NCI-H1092 treated with DMSO at 0.1 percent for 48 hours (cell line): ENCODE measurements at places on chromosomes 5 and 9.
A peak's percentile ranks its signal among the peaks of the same experiment; 100 is the strongest.

GRCh38 chr9:135851748-135852147, 55.6 kb downstream of the CAMSAP1 start:
- no peak for DNase-seq

DNA sequence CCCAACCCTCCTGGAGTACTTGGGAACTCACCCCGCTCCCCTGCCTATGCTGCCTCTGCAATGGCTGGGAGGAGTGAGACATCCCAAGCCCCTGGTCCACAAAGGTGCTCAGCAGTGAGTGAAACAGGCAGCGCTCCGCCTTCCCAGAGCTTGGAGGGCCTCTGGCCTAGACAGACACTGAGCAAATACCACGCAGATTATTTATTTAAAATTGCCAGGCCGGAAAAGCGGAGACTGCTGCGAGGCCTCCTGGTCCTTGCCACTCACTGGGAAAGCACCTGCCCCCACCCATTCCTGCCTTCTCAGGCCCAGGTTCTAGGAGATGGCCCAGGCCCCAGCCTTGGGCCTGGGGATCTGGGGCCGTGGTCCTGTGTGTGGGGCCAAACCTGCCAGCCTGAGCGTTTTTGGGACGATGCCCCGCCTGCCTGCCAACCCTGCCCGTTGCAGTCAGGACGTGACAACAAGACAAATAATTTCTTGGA, 17.4 kb downstream of the FGF18 start:
- no peak for DNase-seq

- no peak for DNase-seq
These were observed 24.4 kb upstream of the TDRD7 start for GRCh38 chr9:97387504-97387886.

- no peak for DNase-seq
These were observed 68.7 kb downstream of the MARCHF3 start for GRCh38 chr5:126961702-126962101.

- DNase-seq, result no peak
These were observed 100.5 kb upstream of the SPATA31D4 start for GRCh38 chr9:81827616-81828296.

DNA sequence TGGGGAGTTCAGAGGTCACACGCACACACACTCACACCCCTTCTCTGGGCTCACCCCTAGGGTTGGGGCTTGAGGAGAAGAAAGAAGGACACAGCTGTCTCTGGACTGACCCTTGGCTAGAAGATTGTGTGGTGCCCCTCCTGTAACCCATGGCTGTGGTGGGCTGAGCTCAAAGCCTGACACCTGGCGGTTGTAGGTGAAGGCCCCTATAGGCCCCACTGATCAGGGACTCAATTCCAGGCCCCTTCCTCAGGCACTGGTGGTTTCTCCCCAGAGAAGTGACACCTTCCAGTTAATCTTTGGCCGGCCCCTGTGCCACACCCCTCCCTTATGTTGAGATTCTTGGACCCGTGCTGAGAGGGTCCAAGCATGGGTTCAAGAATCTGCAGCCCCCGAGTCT, 35.2 kb upstream of the CRB2 start:
- no peak for DNase-seq

- DNase-seq, result no peak
These were observed 450.5 kb upstream of the GRAMD2B start for GRCh38 chr5:125972706-125973105.

GRCh38 chr5:157594675-157595459, 19.3 kb upstream of the ADAM19 start:
- no peak for DNase-seq

DNA sequence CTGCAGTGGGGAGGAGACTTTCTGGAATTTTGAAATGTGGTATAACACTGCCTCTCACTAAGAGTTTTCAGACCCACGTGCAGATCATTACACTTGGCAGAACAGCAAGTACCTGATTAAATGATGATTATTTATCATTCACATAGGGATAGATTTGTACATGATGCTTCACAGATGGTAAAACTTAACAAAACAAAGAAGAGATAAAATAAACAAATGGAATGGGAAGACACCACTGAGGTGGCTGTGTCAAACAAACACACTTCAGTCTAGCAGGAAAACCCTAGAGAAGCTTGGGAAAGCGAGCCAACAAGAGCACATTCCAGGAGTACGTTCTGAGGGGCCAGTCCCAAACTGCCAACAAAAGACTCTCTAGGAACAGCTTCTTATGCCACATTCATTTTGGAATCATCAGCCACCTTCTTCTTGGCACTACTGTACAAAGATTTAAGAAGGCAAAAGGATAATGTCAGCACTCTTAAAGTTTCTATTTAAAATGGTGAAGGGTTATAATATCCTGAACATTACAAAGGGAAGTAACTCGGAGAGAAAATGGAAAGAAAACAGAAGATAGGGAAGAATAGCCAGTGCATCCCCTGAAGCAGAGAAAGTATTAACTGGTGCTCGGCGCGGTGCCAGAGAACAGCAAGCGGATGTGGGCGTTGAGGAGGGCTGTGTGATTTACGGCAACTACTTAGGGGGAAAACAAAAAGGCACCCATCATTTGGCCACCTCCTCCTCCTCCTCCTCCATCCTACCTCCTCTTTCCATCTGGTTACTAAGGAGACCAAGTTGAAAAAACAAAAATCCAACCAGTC, 1.6 kb downstream of the MED27 start:
- DNase-seq, result peak; percentile 20

DNA sequence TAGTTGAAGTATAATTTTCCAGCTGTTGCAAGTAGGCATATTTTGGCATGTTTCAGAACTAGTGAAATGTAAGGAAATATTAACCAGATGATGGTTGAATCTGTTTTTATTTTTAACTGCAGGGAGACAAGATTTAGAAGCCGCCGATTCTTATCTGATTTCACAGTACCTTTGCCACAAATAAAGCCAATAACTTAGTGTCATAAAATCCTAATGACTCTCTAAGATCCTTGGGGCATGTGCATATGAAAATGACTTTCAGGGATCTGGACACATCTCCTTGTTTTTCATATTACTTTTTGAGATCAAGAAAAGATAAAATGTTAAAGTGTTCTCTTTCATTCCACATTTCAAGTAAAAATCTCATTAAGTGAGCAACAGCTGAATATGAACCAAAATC, 125.8 kb upstream of the CNTLN start:
- DNase-seq, result no peak

GRCh38 chr5:62083661-62084060, 222.3 kb upstream of the KIF2A start:
- no peak for DNase-seq

DNA sequence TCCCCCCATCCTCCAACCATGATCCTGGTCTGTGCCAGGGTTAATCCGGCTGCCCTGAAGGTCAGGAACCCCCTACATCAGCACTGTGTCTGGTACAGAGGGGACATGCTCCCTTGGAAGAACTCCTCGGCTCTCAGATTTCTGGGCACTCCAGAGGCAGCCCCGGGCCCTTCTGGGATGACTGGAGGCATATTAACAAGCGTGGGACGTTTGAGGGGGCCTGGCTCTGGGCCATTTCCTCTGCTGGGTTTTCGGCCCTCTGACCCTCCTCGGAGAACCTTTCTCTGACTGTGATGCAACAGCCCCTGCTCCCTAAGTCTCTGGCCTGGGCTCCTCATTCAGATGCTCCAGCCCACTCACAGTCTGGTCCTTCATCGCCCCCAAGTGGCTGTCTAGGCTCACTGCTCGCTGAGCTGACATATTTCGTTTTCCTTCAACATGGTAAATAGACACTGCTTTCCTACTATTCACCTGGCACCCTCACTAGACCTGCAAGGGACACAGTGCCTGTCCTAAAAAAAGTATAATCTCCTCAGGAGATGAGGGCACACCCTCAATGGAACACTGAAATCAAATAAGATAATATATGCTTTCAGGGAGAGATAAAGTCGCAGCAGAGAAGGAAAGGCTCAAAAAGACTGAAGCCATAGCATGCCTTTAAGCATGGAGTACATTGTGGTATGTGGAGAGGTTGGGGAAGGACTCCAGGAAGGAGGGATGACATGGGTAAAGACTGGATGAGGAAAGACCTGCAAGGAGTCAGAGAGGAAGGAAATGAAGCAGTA, 404.7 kb upstream of the TRPC7 start:
- peak; percentile 32 for DNase-seq

DNA sequence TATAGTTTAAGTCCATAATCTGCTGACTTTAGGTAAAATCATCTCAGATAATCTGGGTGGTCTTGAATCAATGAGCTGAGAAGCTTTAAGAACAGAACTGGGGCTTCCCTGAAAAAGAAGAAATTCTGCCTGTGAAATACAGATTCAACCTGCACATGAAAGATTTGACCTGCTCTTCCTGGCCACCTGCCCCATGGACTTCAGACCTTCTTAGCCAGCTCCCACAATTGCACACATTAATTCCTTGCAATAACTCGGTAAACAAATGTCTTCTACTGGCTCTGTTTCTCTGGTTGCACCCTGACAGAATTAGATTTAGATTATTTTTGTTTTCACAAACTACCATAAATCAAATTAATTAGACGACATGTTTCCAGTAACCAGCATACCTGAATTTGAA, 2117.9 kb upstream of the C9orf72 start:
- DNase-seq, result no peak

GRCh38 chr5:119458911-119459632, 6.8 kb downstream of the HSD17B4 start:
- no peak for DNase-seq

DNA sequence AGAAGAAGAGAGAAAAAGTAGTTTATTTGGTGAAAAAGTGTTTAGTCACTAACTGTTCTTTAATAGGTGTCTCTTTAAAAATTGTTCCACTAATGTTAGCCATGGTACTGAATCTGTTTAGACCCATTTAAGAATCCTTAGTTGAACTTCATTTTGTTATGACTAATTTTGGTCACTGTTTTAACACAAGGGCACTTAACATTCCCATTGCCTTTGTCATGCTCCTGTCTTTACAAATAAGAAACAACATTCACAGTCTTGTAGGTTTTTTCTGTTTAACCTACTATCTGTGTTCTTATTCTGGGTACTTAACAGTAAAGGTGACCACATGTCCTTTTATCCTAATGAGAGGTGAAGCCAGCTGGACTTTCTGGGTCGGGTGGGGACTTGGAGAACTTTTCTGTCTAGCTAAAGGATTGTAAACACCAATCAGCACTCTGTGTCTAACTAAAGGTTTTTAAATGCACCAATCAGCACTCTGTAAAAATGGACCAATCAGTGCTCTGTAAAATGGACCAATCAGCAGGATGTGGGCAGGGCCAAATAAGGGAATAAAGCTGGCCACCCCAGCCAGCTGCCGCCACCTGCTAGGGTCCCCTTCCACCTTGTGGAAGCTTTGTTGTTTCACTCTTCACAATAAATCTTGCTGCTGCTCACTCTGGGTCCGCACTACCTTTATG, 116.7 kb downstream of the WDR70 start:
- no peak for DNase-seq
